Cerebellar cortex (tissue), 1 donor: ENCODE measurements at places on chromosomes 1 and 21.

GRCh38 chr1:243727503-243728203 is 122.4 kb downstream of the AKT3 start:
- DNase-seq = no peak

GRCh38 chr1:203480084-203480483 is 4.5 kb downstream of the PRELP start:
- no peak for DNase-seq

DNA sequence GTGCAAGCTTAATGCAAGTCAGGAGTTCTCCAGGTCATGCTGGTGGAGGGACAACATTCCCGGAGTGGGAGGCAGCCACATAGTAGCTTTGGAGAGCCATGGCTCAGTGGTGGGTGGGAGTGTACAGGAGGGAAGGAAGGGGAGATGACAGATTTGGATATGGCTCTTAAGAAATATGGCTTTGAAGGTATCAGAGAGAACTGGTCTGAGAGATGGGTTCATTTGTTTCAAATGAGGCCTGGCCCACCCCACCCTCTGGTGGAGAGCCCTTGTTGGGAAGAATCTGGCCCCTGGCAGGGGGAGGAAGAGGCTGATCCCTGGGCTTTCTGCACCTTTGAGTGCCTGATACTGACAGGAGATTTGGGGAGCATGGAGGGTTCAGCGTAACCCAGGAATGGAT is 6.1 kb downstream of the DMBX1 start:
- DNase-seq = no peak

GRCh38 chr1:204583909-204584632 is 67.9 kb downstream of the MDM4 start:
- DNase-seq = peak; percentile 72

- DNase-seq = no peak
Measured at GRCh38 chr1:92536980-92537884, 50.5 kb upstream of the GFI1 start.

GRCh38 chr21:42565886-42566523 is 52.4 kb downstream of the SLC37A1 start:
- no peak for DNase-seq

DNA sequence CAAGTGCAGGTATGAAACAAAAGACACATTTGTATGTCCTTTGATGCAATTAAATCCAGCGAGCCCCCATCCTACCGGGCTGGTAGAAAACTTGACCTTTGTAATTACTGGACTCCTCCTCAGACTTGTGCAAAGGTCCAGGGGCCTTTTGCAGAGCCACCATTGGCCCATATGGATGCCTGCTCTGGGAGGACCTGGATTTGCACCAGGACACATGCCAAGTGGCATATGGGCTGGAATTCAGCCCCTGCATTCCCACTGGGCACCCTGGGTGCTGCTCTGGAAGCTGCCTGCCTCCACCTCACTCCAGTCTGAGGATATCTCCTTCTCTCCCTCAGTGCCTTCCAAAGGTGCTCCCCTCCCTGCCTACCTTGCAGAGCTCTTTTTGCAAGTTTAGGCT is 36.0 kb downstream of the LACTBL1 start:
- no peak for DNase-seq

GRCh38 chr1:5927506-5928370 is 64.5 kb downstream of the NPHP4 start:
- DNase-seq = no peak

GRCh38 chr21:41656946-41657525 is 109.8 kb downstream of the RIPK4 start:
- no peak for DNase-seq

GRCh38 chr1:92117526-92117925 is 37.4 kb downstream of the BTBD8 start:
- DNase-seq = no peak

- no peak for DNase-seq
Measured at GRCh38 chr1:9235560-9235959, 986 bp downstream of the H6PD start.

DNA sequence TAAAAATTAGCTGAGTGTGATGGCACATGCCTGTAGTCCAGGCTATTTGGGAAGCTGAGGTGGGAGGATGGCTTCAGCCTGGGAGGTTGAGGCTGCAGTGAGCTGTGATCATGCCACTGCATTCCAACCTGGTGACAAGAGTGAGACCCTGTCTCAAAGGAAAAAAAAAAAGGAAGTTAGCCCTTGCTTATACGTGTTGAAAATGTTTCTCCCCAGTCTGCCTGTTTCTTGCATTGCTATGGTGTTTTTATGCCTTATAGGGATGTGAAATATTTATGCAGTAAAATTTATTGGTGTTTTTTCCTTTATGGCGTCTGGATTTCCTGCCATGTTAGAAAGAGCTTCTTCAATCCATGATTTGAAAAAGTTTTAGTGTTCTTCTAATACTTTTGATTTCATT is 3.6 kb upstream of the RERE start:
- DNase-seq = peak; percentile 27

DNA sequence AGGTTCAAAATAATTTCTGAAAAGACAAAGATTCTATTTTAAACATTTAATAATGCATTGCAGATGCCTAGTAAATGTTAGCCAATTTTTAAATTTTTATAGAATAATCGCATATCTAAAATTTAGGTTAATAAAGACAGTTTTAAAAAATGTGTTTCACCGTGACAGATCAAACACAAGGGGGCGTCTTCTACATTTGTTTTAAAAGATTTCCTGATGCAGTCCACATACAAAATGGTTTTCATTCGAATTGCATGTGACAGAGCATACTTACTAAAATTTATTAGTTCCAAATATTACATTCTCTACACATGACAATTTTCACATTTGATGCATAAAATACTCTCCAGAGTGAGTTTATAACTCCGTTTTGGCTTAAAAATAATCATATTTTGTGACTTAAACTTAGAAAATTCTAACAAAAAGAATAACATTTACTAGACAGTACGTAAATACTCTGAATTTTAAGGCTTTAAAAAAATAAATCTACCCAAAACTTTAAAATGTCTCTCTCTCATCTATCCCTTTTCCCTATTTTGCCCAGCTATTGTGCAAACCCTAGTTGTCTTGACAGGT is 75.5 kb downstream of the ADAMTS1 start:
- DNase-seq = peak; percentile 44

DNA sequence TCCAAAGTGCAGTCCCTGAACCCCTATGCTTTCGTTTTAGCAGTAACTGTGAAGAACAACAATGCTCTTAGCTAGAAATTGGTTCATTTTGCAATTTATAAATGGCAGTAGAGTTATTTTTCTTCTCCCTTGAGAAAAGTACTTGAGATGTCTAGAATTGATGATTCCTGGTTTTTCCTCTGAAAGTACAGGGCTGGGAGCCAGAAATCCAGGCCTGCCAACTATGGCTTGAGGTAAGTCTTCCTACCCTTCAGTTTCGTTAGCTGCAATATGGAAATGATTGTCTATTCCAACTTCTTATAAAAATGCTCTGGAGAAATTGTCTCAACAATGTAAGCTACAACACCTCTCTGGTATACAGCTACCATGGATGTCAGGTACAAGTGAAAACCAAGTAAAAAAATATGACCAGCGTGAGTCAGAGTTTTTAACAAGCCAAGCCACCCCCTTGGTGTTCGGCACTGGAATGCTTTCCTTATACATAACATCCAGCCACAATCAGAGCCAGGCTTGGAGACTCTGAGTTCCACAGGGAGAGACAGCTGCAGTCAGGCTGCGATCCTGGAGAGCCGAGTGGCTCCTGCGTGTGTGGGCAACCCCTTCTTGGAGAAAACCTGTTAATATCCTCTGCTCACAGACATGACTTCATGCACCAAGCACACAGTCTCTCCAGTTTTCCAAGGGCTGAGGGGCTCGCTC is 22.0 kb downstream of the TSPAN2 start:
- DNase-seq = no peak

DNA sequence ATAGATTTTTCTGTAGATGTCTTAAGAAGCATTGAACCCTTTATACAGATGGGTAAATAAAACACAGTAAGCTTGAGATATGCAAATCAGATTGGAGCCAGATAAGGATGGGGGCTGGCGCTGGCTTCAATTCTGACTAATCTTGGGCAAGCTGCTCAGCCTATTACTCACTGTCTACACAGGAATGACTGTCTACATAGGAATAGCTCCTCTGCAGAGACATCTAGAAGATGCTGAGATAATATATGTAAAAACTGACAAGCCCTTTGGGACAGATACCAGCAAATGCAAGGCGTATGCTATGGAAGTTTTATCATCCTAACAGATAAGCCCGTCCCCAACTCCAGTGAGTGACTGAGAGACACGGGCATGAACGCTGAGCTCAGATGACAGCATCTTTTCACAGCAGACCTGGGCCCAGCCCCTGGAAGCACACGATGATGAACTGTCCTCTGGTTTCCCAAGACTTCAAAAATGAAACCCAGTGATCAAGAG is 1.7 kb downstream of the CLDN14 start:
- DNase-seq = no peak

- DNase-seq = no peak
Measured at GRCh38 chr21:45390831-45391742, 13.9 kb upstream of the COL18A1 start.

GRCh38 chr1:228350831-228351781 is 55.5 kb downstream of the TRIM11 start:
- no peak for DNase-seq

DNA sequence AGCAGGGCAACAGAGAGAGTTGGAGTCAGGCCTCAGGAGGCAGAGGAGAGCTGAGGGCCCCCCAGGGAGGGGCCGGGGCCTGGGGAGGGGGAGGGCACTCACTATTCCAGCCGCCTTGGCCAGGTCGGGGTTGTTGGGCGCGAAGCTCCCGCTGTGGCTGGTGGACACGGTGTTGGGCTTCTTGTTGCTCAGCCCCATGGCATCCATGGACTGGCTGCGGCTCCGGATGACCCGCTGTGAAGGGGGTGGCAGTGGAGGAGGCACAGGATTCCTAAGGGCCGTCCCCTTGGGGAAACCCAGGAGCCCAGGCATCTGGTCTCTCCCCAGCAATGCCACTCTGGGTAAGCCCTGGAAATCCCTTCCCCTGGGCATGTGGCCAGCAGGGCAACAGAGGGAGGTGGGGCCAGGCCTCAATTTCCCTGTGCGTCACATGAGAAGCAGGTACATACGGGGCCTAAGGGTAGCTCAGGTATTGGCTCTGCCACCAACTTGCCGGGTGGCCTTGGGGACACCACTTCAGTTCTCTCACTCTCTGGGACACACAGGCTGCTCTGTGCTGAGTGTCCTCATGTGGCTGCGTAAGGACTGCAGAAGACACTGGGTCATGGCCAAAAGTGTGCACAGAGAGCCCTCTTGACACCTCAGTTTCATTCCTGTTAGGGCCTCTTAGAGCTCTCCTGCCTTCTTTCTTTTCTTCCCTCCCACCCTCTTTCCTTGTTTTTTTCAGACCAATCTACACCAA is 63.0 kb downstream of the RAP1GAP start:
- DNase-seq = no peak

- DNase-seq = no peak
Measured at GRCh38 chr1:153231363-153231762, 14.0 kb downstream of the PRR9 start.

DNA sequence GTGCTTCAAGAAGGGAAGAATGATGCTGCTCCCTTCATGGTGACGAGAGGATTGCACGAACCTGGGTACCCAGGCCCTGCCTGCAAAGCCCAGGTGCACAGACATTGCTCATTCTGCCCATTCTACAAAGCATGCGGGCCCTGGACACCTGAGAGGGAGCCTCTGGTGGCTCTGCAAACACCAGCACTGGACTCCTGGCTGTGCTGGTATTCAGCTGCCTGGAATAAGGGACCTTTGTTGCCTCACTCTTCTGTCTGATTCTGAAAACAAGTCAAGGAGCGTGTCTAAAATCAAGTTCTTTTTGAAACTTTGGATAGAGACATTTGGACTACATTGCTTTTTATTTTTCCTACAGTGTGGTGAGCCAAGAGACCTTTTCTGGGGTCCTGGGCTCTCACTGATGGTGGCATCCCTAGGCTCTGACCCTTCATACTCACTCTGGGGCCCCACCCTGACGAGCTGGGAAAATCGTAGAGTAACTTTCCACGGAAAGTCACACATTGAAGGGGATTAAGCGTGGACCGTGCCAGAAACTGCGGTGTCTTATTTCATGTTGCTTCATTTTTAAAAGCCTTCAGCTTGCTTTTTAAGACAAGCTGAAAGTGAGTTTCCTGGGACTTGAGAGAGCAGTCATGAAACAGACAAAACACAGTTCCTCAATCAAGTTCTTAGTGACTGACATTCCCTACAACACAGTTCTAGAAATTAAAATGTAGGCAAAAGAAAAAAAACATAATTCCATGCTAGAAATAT is 24.0 kb downstream of the ABCA4 start:
- DNase-seq = no peak

DNA sequence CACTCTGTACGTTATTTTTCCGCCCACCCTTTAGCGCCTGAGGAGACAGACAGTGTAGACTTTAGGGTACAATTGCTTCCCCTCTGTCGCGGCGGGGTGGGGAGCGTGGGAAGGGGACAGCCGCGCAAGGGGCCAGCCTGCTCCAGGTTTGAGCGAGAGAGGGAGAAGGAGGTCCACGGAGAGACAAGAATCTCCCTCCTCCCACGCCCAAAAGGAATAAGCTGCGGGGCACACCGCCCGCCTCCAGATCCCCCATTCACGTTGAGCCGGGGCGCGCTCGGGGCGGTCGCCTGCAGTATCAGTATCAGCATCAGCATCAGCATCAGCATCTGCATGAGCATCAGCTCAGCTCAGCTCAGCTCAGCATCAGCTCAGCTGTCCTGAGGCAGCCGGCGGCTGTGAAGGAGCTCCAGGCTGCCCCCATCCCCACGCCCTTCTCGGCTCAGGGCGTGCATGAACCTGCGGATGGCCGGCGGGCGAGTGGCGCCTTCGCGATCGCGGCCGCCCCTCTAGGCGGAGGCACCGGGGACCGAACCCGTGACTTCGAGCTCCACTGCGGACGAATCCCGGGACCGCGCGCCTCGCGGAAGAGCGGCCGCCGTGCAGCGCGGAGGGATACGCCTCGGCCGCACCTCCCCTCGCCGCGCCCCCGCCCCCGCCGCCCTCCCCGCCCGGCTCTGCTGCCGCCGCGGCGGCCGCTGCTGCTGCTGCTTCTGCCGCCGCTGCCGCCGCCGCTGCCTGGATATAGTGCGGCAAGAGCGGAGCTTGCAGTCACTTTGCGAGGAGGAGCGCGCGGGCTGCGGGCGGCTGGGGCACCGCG is at the start of gene NCAM2:
Gene NCAM2 (plus strand): TSS at position 774 of the 820 bp plus-strand sequence.
- no peak for DNase-seq

DNA sequence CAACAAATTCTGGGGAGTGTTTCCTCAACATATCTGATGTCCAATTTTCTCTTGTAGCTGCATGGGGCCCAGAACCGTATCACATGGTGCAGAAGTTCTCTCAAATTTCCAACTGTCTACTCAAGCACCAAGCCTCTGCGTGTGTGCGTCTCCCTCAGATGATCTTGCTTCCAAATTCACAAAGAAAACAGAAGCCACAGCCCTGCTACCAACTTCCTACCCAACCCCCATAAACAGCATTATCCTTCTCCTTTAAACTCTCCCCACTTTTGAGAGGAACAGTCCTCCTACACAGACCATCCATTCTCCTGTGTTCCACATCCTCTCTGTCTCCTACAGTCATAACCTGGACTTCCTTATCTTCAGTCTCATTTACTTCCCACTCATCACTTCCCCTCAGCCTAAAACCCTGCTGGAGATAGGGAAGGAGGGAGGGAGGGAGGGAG is 354.1 kb downstream of the SMYD3 start:
- no peak for DNase-seq
